ENCODE measurements at places on chromosomes 5 and 9.

- no peak for DNase-seq
These were observed 117.4 kb downstream of the PRKACG start for GRCh38 chr9:68896486-68896885.

DNA sequence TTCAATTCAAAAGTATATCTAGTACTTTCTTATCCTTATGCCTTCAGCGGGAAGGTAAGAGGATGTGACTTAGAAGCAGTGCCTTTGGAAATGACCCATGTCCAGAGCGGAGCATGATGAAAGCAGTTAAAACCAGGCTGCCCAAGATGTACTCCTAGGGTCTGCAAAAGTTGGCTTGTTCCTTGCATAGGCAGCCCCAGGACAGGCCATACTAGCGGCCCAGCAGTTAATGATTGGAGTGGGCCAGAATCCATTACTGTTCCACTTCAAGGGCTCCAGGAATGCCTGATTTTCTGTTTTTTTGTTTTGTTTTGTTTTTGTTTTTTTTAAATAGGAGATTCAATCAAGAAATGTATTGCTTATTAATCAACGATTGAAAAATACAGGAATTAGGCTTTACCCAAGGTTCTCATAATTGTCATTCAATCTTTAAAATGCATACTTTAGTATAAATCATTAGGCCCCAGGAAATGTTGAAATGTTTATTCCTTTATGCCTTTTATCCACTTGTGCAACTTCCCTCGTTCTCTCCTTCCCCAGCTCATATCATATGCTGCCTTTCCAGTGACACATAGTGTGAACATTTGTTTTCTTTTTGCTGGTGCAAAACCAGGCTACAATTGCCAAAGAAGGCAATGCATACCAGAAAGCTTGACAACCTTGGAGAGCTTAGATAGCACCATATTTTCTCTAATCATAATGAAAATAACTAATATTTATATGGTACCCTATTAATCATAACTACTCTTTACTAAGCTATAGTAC lies 190.8 kb downstream of the ARHGEF28 start:
- DNase-seq: no peak

DNA sequence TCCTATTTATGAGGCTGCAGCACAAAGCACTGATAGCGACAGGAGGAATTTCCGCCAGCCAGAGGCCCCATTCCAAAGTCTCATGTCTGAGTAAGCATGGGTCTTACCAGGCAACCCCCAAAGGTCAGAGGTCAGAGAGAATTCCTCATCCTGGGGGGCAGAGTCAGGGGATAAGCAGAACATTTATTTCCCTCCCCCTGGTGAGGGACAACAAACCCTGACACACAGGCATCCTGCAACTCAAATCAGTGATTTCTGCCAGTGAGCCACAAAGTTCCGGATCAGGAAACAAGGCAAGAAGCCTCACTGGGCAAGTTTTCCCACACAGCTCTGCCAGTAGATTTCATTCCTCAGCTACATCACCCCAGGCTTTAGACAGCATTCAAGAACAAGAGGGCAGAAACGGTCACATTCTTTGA lies 37.0 kb downstream of the ADAMTS12 start:
- DNase-seq: no peak

GRCh38 chr5:41087461-41087860 lies 16.3 kb upstream of the MROH2B start:
- DNase-seq: no peak

GRCh38 chr9:128823903-128824406 lies 5.6 kb downstream of the SPOUT1 start:
- DNase-seq: no peak

DNA sequence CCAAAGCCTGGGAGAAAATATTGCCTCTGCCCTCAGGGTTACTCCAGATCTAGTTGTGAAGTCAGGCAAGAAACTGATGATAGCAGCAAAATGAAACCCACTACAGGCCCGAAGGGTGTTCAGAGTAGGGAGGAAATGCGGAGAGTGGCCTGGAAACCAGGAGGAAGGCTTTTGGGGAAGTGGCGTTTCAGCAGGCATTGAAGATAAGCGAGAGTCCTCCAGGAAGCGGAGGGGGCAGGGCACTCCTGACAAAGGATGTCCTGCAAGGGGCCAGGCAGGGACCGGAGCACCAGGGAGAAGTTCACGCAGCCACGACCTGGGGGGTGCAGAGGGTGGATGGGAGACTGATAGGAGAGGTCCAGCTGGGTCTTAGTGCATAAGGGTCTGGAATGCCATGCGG lies 7.8 kb upstream of the FOXI1 start:
- no peak for DNase-seq

DNA sequence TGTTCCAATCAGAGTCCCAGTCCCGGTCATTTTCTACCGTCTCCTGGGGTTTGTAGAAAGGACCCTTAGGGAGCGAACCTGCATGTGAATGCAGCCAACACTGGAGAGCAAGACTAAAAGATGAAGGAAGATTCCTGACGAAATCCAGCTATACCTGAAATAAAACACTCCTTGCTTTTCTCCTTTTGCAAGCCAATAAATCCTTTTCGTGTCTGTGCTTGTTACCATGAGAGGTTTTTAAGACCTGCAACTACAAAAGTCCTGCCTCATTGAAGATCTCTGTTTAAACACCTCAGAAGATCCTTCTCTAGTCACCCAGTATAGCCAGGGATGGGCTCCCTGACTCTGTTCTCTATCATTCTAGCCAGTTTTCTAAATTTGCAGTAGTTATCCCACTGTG lies 10.0 kb upstream of the SLC34A1 start:
- DNase-seq: no peak

GRCh38 chr9:129320575-129321285 lies 142.7 kb upstream of the IER5L start:
- DNase-seq: peak; percentile 75

GRCh38 chr5:113634957-113635356 lies 121.5 kb downstream of the YTHDC2 start:
- no peak for DNase-seq

- no peak for DNase-seq
These were observed 45.0 kb upstream of the SH3PXD2B start for GRCh38 chr5:172499287-172499686.

- no peak for DNase-seq
These were observed 10.5 kb downstream of the ADAMTS16 start for GRCh38 chr5:5150667-5151066.

DNA sequence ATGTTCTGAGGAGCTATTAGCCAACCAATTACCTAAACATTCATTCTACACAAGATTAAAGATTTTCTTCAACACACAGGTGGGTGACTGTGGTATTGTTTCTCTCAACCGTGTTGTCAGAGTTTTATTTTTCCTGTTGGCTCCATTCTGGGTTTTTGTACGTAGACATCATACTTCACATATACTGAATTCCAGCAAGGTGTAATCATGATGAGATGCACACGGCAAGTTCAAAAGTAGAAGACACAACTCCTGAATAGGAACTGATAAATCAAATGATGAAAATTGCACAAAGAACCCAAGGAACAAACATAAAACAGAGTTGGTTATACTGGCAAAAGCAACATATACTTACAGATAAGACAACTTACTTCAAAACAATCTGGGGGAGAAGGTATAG lies 40.2 kb upstream of the RANBP6 start:
- no peak for DNase-seq

GRCh38 chr5:74641735-74642542 lies 1.4 kb upstream of the ENC1 start:
- peak; percentile 28 for DNase-seq

GRCh38 chr9:90901933-90902332 lies 100.3 kb downstream of the SYK start:
- peak; percentile 25 for DNase-seq

DNA sequence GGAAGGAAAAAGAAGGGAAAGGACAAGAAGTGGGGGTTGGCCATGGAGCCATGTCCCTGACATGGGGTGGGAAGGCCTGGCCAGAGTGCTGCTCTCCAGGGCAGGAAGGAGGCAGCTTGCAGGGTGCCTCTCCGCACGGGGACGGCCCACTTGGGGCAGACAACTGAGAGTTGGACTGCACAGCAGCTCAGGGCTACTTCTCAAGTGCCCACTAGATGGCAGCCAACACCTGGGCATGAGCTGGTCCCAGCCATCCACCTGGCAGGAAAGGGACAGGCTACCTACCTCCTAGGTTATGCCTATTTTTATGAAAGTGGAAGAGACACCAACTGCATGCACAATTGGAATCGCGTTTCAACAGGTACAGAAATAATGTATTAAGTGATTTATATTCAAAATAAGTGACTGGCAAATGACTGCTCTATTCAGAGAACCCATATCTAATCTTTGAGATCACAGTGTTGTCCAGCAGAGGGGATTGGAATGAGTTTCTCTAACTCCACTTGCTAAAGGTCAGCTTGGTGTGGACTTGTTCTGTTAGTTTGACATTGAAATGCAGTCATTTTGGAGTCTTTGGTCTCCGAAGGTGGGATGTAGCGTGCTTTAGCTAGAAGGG lies 113.4 kb downstream of the SYK start:
- DNase-seq: peak; percentile 80

- peak; percentile 4 for DNase-seq
These were observed 288.0 kb upstream of the SMARCA2 start for GRCh38 chr9:1726993-1727759.

DNA sequence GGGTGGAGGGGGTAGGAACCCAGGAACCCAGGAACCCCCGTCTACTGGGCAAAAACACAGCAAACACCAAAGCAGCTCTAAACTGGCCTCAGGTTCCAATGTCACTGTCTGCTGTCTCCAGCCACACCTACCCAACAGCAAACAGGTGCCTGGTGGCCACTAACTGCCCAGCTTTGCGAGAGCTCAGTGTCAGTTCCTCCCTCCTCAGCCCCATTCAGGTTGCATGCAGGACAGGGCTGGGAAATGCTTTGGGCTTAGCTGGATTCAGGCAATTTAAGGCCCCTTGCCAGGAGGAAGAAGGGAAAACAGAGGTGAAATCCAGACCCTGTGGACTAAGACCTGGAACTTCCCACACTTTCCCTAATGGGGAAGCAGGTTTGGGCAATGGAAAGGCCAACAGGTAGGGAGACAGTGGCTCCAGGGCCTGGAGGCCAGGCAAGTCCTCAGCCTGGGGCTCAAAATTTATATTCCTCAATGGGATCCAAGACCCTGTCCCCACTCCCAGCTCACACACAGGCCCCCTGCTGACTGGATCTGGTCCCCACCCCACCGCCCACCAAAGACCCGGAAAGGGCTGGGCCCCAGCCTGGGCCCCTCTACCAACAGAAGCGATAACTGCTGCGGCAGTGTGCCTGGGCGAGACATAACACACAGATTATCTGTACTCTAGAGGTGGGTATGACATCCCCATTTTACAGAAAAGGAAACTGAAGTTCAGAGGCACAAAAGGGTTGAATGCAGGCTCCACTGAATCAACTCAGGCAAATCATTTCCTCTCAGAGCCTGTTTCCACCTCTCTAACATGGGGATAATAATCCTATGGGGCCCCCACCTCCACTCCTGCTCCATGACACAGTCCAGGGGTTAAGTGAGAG lies 3.5 kb downstream of the EEIG1 start:
- peak; percentile 60 for DNase-seq

DNA sequence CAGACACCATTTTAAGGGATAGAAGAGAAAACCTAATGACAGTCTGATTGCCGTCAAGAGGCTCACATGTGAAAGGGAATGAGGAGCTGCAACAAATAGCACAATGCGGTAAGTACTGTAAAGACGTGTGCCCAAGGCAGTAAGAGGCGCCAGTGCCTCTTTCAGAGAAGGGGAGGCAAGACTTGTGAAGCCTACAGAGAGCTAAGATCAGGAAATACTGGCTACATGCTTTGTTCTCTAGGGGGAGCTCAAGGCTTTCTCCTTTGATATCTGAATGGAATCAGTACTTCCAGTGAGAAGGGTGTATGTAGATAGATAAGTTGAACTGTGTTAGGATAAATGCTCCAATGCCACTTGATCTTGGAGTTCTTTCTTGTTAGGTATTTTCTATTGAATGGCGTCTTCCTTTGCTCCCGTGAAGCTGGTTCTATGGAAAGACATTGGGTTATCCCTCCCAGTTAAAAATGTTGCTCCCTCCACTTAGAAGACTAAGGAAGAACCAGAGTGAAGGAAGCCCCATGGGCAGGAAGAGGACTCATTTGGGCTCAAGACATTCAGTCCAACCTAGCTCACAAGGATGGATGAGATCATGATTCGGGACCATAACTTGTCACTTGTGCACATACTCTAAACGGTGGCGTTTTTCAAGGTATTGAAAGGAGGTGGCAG lies 23.5 kb upstream of the ALDOB start:
- DNase-seq: peak; percentile 20

- no peak for DNase-seq
These were observed 96.3 kb downstream of the TTLL11 start for GRCh38 chr9:121996783-121997182.

DNA sequence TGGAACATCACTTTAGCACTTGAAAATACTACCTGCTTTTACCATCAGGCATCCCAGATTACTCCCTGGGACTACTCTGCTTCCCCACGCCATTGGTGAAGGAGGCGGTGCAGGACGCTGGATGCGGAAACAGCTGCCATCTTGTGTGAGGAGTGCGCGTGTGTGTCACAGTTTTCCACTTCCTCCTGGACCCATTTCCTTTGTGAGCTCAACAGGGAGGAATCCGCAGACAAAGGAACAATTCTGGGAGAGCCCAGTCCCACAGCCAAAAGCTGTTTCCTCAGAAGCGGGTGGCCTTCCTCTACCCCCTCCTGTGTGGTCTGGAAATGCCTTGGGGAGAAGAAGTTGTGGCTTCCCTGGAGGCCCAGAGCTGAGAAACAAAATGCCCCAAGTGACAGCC lies 16.8 kb downstream of the AFAP1L1 start:
- no peak for DNase-seq

DNA sequence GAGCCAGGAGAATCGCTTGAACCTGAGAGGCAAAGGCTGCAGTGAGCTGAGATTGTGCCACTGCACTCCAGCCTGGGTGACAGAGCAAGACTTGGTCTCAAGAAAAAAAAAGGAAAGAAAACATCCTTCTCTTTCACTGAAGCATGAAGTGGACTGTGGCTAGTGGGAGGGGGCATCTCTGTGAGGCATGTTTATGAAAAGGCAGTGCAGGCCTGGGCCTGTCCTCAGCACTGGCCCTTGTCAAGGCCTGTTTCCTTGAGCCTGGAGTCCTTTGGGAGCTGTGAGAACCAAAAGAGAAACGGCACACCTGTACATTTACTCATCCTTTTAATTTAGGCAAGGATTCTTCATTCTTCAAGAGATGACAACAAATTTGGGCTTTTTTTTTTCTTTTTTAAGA lies 18.3 kb upstream of the FUBP3 start:
- no peak for DNase-seq
